ENCODE measurements at places on chromosomes 5 and 9.

- no peak for DNase-seq
Measured at GRCh38 chr9:79264511-79265355, 307.0 kb upstream of the TLE4 start.

DNA sequence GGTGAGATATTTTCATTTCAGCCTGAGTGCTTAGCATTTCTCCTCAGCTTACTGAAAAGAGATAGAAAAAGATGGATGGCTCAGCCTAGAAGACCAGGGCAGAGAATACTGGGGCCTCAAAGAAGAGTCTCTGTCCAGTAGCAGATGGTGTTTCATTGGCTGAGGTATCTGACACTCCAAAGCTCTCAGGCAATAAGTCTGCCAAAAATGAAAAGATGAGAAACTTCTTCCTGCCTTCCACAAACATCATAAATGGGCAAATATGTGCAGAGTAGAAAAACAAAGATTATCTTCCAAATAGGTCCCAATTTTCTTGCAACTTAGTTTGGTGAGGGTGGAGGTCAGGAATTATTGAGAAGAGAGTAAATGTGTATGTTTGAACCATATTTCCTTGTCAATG, 87.4 kb upstream of the ICE1 start:
- DNase-seq, result no peak

- no peak for DNase-seq
Measured at GRCh38 chr9:107841076-107841475, 351.5 kb upstream of the KLF4 start.

GRCh38 chr5:103894882-103895281, 332.3 kb upstream of the NUDT12 start:
- DNase-seq, result no peak

- no peak for DNase-seq
Measured at GRCh38 chr9:97362777-97363545, 48.9 kb upstream of the TDRD7 start.

- DNase-seq, result no peak
Measured at GRCh38 chr5:118614731-118615456, 373.5 kb downstream of the DTWD2 start.

All from AG04450 (cell line).